Naive thymus-derived CD4-positive, alpha-beta T cell (primary cell): ENCODE measurements at places on chromosomes 7 and 10. TPM values are rescaled to one million over a fixed set of nuclear protein-coding genes. Genes with fewer than 3 reads are reported as not detected.

LIPN gene
- total RNA-seq, result not detected

MSMB gene
- not detected for total RNA-seq

C10orf143 gene
- total RNA-seq, result 12.5 TPM

FAM241B gene
- total RNA-seq, result 13.9 TPM

MAD1L1 gene
- 141 TPM for total RNA-seq

ARHGAP19 gene
- total RNA-seq, result 21.7 TPM

LIPF gene
- not detected for total RNA-seq

SLC26A4 gene
- total RNA-seq, result 0.27 TPM

ETV1 gene
- total RNA-seq, result not detected

SORBS1 gene
- 1.9 TPM for total RNA-seq

CYP2C19 gene
- not detected for total RNA-seq

GPER1 gene
- 1.3 TPM for total RNA-seq

ARHGAP22 gene
- total RNA-seq, result 0.60 TPM

ITIH2 gene
- total RNA-seq, result not detected

CYCS gene
- 125 TPM for total RNA-seq

GPC2 gene
- total RNA-seq, result 29.9 TPM

PRPS1L1 gene
- not detected for total RNA-seq

DNAH11 gene
- 0.03 TPM for total RNA-seq

CTAGE8 gene
- not detected for total RNA-seq

EPHA1 gene
- total RNA-seq, result 25.2 TPM

ACSM6 gene
- total RNA-seq, result not detected

MEST gene
- total RNA-seq, result 4.1 TPM

MICALL2 gene
- 3.3 TPM for total RNA-seq

ZC3HAV1 gene
- 132 and 138 TPM in 2 replicates for total RNA-seq

STAG3 gene
- 9.0 TPM for total RNA-seq

BTBD16 gene
- not detected for total RNA-seq

OR6B1 gene
- not detected for total RNA-seq

CCDC3 gene
- not detected for total RNA-seq

SVOPL gene
- total RNA-seq, result not detected

TET1 gene
- 2.7 and 2.9 TPM in 2 replicates for total RNA-seq

AGBL3 gene
- total RNA-seq, result 6.5 TPM

FGL2 gene
- total RNA-seq, result 3.2 TPM

OR2A1 gene
- not detected for total RNA-seq

SLC18A3 gene
- not detected for total RNA-seq

SERPINE1 gene
- total RNA-seq, result 0.20 and 0.36 TPM in 2 replicates

TAF6 gene
- total RNA-seq, result 55.0 TPM

GHRHR gene
- not detected for total RNA-seq

LRRD1 gene
- not detected for total RNA-seq

GCC1 gene
- total RNA-seq, result 19.6 and 20.4 TPM in 2 replicates

TRIM73 gene
- 33.2 TPM for total RNA-seq

OR2A42 gene
- 0.07 TPM for total RNA-seq

VPS37D gene
- total RNA-seq, result 0.85 TPM

PIP gene
- not detected for total RNA-seq

RBM20 gene
- total RNA-seq, result 1.7 TPM

WIPF3 gene
- total RNA-seq, result not detected in 2 replicates

TBXAS1 gene
- 2.6 TPM for total RNA-seq

LRRC61 gene
- 13.8 TPM for total RNA-seq

RAMP3 gene
- total RNA-seq, result not detected in 2 replicates

BAMBI gene
- total RNA-seq, result 0.12 TPM in 1 of 2 replicates, not detected in the other

NRF1 gene
- 43.8 TPM for total RNA-seq
